ENCODE measurements at places on chromosomes 2 and 18.

GRCh38 chr2:214699236-214699635 lies 110.2 kb downstream of the BARD1 start:
- no peak for DNase-seq

DNA sequence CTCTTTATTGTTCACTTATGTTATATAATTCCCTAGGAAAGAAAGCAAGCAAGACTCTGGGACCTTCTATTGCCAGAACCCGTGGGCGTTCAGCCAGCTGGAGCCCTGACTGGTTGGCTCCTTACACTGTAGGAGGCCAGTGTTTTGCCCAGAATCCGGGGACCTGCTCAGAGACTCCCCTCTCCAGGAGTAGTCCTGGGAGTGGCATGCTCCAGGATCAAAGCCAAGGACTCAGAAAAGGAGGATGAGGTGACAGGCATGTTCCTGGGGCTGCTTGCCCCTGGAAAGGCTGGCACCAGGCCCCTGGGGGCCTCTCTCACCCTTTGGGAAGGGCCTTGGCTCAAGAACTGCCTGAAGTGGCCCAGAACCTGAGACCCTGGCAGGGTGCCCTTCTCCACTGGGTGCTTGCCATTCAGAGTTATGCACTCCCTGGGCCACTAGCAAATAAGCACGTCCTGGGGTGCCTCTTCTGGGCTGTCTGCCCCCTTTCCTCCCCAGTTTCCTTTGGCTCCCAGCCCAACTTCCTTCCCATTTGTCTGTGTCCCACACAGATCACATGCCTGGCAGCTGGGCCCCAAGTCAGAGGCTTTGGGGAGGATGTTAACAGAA lies 19.6 kb upstream of the KIF3C start:
- no peak for DNase-seq

GRCh38 chr2:27776097-27776496 lies 4.6 kb downstream of the MRPL33 start:
- DNase-seq: no peak

- no peak for DNase-seq
Measured at GRCh38 chr2:127050803-127051115, 56.2 kb downstream of the BIN1 start.

GRCh38 chr2:23620841-23621341 lies 235.9 kb downstream of the KLHL29 start:
- DNase-seq: no peak

GRCh38 chr2:197274349-197274748 lies 36.2 kb downstream of the ANKRD44 start:
- DNase-seq: no peak

- no peak for DNase-seq
Measured at GRCh38 chr18:47777626-47778025, 152.8 kb downstream of the SMAD2 start.

GRCh38 chr2:108106731-108107130 lies 120.4 kb downstream of the SLC5A7 start:
- peak; percentile 3 for DNase-seq

DNA sequence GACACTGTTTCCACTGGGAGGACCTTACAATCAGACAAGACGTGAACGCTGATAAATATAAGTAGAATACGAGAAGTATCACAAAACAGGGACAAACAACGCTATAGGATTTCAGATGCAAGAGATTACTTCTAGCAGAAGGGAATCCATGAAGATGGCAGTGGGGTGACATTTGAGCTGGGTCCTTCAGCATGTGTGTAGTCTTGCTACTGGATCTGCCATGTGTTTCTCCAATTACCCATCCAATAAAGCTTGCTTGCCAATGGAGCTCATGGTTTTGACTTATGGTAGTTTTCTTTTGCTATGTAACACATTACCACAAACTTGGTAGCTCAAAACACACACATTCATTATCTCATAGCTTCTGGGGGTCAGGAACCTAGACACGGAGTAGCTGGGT lies 32.8 kb upstream of the LGALSL start:
- no peak for DNase-seq

GRCh38 chr2:212538305-212539071 lies at the start of gene ERBB4:
ERBB4 (minus strand) TSS chr2:212538802; CDS start chr2:212538530, 272 bp downstream.
- DNase-seq: no peak

- no peak for DNase-seq
Measured at GRCh38 chr2:232626584-232626983, 6.8 kb upstream of the EFHD1 start.

- DNase-seq: no peak
Measured at GRCh38 chr2:157428500-157429175, 15.3 kb downstream of the CYTIP start.

DNA sequence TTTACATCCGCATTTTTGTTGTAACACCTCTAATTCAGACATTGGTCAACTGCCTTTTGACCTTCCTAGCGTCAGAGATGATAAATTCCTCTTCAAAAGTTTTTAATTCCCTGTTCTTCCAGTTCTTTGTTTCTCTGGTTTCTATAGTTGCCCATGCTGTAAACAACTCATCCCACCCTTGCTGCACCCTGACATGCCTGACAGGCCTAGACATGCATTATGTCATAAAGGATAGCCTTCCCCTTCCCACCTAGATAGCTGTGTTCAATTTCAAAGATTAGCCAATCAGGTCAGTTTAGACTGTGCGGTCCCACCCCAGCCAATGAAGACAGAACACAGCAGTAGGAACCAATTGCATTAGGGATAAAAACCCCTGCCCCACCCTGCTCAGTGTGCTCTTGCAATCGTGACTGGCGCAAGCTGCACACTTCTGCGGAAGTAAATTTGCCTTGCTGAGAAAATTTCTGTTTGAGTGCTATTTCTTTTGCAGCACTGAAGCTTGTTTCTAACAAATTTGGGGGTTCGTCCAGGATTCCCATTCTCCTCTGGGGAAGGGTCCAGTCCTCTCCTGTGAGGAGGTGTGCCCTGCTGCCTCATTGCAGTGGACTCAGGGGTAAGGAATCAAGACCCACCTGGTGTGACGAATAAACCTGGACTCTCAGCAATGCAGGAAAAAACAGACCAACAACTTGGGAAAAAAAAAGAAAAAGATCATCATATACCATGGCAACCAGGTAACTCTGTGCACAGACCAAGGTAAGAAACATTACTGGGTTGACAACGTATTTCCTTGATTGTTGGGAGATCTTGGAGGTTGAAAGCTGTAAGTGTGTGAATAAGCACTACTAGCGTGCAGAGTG lies 9.1 kb upstream of the SAP130 start:
- DNase-seq: no peak

DNA sequence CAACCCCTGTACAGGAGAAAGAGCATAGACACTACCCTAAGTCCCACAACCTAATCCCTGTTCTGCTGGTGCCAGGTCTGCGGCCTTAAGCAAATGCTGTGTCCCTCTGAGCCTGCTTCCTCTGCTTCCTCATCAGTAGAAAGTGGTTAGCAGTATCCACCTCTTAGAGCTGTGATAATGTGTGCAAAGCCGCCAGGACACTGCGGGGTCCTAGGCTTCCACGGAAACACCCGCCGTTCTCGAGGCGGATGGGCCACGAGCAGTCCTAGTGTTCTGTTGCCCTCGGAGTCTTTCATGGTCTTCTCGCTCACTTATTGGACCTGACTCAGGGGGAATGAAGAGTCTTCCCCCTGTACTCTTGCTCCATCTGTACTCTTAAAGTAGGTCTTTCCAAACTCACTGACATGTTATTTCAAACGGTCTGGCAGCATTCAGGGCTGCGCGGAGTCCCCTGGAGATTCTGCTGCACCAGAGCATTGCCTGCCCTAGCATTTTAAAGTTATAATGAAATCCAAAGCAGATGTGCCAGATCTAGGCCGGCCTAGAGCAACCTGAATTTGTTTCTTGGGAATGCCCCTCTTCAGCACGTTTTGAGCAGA lies 107.2 kb upstream of the ZNF236 start:
- no peak for DNase-seq

GRCh38 chr18:8952769-8953760 lies 149.4 kb upstream of the NDUFV2 start:
- DNase-seq: no peak

GRCh38 chr2:55842046-55842445 lies 81.5 kb downstream of the EFEMP1 start:
- no peak for DNase-seq

DNA sequence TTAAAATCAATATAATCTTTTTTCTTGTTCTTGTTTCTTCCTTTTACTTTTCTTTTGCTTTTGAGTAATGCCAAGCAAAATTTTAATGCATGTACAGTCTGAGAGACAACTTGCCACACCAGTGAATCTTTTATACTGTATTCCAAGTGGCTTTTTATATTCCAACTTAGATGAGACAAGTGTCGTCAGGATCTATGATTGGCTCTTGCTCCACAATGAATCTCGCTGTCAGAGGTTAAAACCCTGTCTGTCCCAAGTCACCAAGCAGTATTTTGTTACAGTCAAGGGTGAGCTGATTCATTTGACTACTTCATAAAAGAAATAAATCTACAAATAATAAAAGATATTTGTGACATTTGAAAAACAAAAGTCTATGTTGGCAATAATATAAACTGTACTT lies at the start of gene MSTN:
MSTN (minus strand) TSS at position 129 of the 400 bp plus-strand sequence. CDS start 133 bp downstream, outside the sequence.
- no peak for DNase-seq

DNA sequence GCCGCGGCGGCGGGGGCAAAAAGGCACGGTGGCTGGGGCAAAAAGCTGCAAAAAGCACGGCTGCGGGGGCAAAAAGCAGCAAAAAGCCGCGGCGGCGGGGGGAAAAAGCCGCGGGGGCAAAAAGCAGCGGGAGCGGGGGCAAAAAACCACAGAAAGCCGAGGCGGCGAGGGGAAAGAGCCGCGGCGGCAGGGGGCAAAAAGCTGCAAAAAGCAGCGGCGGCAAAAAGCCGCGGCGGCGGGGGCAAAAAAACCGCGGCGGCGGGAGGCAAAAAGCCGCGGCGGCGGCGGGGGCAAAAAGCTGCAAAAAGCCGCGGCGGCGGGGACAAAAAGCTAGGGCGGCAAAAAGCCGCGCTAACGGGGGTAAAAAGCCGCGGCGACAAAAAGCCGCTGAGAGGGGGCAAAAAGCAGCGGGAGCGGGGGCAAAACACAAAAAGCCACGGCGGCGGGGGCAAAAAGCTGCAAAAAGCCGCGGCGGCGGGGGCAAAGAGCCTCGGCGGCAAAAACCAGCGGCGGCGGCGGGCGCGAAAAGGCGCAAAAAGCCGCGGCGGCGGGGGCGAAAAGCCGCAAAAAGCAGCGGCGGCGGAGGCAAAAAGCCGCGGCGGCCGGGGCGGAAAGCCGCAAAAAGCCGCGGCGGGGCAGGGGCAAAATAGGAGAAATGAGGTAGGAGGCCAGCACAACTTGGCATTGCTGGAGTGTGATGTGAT lies 123.4 kb downstream of the ANKRD30BL start:
- DNase-seq: no peak

DNA sequence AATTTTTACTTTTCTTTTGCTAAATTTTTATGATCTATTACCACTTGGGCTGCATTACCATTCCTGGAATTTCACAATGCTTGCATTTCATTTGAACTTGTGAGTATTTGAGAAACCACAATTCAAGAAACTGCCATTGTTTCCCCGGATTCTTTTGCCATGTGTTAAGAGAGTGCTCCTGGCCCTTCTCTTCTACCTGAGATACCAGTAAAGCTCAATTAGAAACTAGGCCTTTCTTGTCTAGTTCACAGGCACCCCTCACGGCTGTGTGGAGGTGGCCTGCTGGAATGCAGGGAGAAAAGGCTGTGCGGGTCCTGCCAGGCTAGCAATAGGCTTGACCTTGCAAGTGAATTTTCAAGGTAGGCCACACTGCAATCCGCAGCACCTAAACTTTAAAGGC lies 40.8 kb downstream of the ZEB2 start:
- no peak for DNase-seq

DNA sequence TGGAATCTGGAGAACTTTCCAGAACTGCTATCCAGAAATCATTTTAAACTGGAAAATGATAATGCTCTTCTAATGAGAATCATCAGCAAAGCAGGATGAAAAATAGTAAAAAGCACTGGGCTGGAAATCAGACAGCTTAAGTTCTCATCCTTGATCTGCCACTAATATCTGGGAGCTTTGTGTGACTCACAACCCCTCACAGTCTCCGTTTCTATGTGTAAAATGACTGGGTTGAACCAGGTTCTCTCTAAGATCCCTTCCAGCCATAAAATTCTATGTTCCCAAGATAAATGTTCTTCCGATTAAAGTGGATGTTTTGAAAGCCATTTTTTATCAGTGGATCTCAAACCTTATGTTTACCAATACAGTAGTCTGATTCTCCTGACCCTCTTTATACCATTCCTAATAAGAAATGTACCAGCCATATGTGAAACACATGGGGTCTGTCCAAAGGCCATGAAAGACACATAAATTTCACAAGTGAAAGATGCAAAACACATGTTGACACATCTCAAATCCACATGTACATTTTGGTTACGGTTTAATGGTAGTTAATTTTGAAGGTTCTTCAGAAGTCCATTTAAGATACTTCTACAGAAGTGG lies 188.8 kb downstream of the EN1 start:
- no peak for DNase-seq

GRCh38 chr2:118667964-118668363 lies 179.5 kb downstream of the EN1 start:
- DNase-seq: no peak

- no peak for DNase-seq
Measured at GRCh38 chr2:3205845-3206244, 171.8 kb downstream of the EIPR1 start.

DNA sequence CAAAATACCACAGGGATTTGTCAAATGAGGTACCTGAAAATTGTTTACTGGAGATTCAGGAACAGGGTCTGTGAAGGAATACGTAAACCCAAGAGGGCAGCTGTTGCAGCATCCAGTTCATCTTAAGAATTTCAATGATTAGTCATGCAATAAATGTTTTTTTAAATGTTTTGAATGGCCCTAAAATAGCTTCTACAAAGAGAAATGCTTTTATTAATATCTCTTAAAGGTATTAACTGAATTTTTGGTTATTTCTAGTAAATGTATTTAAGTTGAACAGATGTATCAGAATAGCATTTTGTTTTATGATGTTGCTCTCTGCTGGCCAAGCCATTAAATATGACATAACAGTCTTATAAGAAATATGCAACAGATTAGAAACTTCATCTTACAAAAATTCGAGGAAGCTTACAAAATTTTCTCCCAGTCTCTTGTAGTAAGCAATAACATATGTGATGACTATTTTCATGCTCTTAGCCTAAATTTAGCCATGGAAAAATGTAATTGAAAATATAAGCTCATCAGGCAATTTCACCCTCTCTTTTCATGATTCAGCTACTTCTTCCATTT lies 863.9 kb downstream of the SUCLG1 start:
- no peak for DNase-seq

DNA sequence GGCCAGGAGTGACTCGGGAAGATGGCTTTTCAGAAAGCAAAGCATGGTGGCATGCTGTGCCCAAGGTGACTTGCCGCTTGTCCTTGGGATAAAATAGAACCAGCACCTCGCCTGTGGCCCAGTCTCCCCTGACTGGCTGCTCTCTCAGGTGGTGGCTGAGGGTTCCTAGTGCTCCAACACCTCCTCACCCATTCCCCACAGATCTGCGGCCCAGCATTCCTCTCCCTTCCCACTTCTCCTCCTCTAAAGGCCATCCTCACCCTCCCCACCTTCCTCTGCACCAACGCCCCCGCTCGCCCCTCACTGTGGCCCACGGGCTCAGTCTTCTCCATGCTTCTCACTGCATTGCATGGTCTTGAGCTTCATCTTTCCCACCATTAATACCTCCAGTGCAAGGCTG lies 132.4 kb downstream of the PXDN start:
- no peak for DNase-seq

Measured in SHP77 (cell line).